ENCODE measurements at places on chromosomes 7 and 10.

DNA sequence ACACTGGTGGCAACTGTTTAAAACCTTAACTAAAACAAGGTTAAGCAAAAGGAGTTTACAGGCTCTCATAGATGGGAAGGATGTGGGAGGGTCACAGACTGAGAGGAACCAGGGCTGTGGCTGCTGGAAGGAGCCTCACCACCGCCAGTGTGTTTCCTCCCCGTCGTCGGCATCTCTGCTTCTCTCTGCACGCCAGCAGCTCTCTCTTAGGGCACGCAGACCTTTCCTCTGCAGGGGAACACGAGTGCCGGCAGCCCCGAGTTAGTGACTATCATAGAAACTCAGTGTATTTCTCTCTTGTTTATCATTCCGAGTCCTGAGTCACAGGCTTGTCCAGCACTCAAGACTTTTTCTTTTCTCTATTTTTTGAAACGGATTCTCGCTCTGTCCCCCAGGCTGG, 8.1 kb upstream of the SH2D4B start:
- no peak for DNase-seq

GRCh38 chr10:33623669-33624068, 289.2 kb upstream of the NRP1 start:
- no peak for DNase-seq

- no peak for DNase-seq
Observed at GRCh38 chr7:2736411-2736914, 48.5 kb downstream of the AMZ1 start.

DNA sequence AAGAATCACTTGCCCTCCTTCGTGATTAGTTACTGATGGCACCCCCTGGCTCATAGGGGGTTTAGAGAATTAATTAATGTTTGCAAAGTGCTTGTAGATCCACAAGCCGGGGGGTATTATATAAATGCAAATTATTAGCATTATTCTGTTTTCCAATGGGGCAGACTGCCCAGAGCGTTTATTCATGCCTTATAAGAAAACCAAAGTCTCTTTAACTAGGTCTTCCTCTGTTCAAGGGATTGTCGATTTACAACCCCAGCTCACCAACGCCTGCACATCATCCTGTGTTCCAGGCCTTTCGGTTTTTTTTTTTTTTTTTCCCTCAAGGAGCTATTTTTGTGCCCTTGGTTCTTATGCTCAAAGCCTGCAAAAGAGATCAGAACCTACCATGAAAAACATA, 630.7 kb downstream of the PARD3 start:
- no peak for DNase-seq

GRCh38 chr7:127978421-127978820, 52.8 kb downstream of the LRRC4 start:
- DNase-seq = no peak

GRCh38 chr7:73443548-73444255, 10.1 kb downstream of the FZD9 start:
- DNase-seq = no peak

GRCh38 chr10:94279835-94280709, 82.7 kb downstream of the NOC3L start:
- DNase-seq = no peak
